Hepatocyte (in vitro differentiated cells): ENCODE measurements at places on chromosomes 12 and 14. TPM values are rescaled to one million over a fixed set of nuclear protein-coding genes. Genes with fewer than 3 reads are reported as not detected.

BCL11B gene
- total RNA-seq, result 1.8 and 3.2 TPM in 2 replicates

LBHD2 gene
- not detected in 2 replicates for total RNA-seq

NINJ2 gene
- total RNA-seq, result 0.70 and 0.92 TPM in 2 replicates

MANSC4 gene
- 0.63 TPM in 1 of 2 replicates, not detected in the other for total RNA-seq

PRPH gene
- total RNA-seq, result 0.70 and 1.1 TPM in 2 replicates

GRCh38 chr14:70340002-70340401, 19.5 kb downstream of the COX16 start:
- DNase-seq, result no peak

DNA sequence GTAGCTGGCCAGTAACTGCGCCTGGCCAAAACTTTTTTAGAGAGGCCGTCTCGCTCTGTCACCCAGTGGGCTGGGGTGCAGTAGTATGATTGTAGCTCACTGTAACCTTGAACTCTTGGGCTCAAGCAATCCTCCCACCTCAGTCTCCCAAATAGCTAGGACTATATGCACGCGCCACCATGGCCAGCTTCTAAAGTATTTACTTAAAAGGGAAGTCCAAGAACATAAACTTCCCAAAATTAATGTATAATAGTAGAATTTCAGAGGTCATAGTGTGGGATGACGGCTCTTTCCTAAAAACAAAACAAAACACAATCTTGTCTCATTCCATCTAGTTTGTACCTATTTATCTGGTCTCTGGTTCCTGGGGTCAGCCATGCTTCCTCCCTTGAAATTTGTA, 42.2 kb upstream of the FOS start:
- no peak for DNase-seq

DNA sequence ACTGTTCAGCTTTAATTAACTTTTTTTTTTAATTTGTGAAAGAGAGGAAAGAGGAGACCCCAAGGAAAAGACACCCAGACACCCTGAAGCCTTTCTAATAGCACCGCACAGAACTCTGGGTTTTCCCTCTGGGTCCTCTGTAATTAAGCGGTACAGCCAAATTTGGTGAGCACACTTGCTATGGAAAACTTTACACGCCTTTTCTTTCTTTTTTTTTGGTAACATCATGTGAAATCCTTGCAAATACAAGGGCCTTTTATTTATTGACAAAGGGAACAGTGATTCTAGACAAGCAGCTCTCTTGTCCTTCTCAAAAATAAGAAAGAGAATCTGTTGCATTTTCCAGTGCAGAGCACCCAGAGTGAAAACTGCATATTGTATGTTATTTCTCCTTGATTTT, 44.4 kb upstream of the CPM start:
- DNase-seq, result no peak

DNA sequence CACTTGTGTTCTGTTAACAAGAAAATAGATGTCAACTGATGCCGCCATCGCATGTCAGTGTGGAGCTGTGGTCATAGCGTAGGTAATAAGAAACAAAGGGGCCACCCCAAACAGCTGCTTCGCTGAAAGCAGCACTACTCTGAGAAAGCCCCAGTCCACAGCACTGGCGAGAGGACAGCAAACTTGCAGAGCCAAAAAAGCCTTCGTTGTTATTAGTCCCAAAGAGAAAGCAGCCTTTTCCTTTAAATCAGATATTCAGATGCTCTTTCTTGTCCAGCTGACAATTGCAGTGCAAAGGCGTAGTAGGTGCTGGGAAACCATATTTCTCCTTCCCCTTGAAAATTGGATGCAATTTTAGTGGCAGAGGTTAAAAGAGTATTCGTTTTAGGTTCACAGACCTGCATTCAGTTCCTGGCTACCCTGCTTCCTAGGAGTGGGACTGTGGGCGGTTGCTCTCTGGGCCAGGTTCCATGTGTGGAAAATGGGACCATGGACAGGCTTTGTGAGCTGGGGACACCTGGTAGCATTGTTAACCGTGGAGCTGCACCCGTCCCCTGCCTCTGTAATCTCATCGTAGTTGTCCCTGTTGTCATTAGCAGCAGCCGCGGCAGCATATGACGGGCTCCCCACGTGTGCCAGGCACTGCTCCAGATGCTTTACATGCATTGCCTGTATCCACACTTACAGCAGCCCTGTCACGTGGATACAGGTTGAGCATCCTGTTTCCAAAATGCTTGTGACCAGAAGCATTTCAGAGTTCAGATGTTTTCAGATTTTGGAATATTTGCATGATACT, 54.2 kb downstream of the ELK3 start:
- no peak for DNase-seq

GRCh38 chr12:8780389-8780788, 42.0 kb upstream of the A2ML1 start:
- peak; percentile 57 for DNase-seq

- no peak for DNase-seq
Observed at GRCh38 chr12:120207227-120207626, 6.3 kb upstream of the RPLP0 start.

DNA sequence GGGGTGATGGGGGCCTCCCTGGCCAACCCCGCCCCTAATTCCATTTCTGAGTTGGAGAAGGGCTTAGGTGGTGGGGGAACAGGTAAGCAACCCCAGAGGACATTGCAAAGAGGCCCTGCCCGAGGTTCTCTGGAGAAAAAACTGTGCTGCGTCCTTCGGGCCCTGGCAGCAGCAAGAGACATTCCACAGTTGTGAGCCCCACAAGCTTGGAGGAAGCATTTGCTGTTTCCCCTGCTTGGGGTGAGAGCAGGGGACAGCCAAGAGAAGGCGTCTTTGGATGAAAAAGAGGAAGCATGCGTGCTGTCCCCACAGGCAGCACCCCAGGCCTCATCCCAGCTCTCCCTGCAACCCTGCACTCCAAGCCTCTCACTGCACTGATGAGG, 1.3 kb downstream of the BDKRB2 start:
- no peak for DNase-seq

GRCh38 chr12:58491306-58491705, 429.0 kb downstream of the LRIG3 start:
- DNase-seq, result peak; percentile 8

- no peak for DNase-seq
Observed at GRCh38 chr14:56686416-56686815, 106.8 kb downstream of the TMEM260 start.
